Activated gamma-delta T cell (primary cell): ENCODE measurements at places on chromosomes 7 and 10.
A peak's percentile ranks its signal among the peaks of the same experiment; 100 is the strongest.

- no peak for DNase-seq
Observed at GRCh38 chr10:93181271-93182048, 107.8 kb downstream of the CYP26A1 start.

GRCh38 chr10:29102233-29102632 lies 186.6 kb upstream of the LYZL1 start:
- no peak for DNase-seq

DNA sequence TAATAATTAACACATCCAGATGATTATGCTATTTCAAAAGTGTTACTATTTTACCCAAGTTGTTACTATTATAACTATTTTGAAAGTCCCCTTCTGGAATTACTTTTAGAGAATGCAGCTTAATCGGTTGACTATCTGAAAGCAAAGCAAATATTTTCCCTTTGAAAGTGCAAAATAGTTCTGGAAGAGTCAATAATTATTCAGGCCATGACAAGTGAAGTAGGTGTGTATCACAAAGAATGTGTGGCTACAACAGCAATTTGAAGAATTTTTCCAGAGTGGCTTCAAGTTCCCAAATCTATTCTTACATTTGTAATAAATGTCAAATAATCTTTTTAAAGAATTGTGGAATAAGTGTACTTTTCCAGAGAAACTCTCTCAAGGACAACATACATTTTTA lies 42.8 kb downstream of the RNLS start:
- no peak for DNase-seq

DNA sequence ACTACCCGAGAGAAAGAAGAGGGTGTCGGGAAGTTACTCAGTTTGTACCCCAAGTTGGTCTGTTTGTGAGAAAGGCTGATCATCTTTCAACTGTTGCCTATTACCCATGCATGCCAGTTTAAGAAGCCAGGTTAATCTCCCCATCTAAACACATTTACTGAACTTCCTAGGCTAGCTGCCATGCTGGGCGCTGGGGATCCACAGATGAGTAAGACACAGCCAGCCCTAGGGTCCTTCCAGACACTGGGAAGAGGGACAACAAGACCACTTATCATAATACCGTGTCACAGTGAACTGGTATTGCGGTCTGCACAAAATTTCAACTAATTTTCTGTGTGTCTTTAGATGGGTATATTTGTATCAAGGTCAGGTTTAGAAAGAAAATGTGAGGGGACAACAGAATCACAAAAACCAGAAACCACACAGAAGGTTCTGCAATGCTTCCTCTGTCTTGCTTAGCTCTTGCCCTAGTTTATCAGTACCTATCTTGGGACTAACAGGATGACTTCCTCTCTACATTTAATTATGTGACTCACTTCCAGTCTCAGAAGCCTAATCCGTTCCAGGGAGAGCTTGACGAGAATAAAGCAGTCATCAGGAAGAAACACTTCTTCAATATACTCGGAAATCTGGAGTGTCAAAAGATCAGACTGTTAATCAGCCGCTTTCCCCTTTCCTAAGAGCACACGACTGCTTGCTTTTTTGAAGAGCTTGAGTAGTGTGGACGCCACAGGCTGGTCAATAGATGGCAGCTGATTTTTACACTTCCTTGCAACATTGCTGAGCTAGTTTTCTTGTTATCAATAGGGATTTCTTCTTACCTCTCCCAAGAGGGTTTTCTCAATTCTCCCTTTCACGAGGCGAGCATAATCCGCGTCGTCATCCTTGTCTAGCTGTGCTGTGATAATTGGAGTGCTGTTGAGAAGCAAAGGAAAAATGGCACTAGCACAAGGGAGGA lies 45.7 kb downstream of the POLR3A start:
- DNase-seq: no peak

- no peak for DNase-seq
Observed at GRCh38 chr10:11231285-11231684, 213.6 kb downstream of the CELF2 start.

DNA sequence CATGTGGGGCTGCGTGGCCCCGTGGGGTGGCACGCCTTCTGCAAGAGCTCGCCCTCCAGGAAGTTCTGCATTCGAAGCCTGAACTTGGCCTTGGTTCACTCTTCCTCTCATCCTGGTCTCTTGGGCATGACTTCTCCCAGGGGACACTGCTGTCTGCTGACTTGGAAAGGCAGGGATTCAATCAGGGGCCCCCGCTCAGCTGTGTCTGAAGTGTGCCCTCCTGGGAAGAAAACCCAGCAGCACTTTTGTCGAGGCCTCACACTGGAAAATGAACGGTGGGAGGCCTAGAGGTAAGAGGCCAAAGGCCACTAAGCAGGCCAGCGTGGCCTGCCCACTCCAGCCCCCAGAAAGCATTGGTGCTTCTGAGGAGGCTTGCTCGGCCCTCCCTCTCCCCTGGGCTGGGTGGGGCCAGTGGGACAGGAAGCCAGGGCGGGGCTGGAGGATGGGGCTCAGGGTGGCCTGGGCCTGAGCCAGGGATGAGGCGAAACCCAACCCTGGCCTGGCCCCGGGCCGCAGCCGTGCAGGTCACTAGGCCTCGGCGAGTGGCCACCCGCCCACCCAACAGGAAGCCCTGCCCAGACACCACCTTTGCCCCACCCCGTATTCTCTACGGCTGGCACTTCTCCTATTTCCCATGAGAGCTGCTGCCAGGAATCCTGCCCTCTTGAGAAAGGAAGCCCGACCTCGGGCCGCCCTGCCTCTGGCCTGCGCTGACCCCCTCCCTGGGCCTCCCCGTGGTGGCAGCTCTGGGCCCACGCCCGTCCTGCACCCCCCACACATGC lies 81.1 kb downstream of the ZMIZ1 start:
- no peak for DNase-seq

DNA sequence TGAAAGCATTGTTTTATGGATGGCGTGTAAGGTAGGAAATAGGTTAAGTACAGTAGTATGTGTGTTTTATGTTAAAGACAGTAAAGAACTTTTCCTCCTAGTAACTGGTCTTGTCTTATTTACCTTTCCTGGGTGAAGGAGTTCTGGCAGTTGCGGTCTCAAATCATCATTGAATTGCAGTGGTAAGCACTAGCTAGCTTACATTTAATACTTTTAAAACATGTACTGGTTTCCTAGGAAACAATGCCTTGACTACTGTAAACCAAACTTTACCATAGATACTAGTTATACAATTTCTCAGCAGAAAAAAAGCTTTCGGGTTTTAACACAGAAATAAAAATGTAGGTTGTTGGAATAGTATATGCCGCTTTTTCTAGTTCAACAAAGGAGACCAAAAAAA lies 37.7 kb downstream of the PRKG1 start:
- no peak for DNase-seq

DNA sequence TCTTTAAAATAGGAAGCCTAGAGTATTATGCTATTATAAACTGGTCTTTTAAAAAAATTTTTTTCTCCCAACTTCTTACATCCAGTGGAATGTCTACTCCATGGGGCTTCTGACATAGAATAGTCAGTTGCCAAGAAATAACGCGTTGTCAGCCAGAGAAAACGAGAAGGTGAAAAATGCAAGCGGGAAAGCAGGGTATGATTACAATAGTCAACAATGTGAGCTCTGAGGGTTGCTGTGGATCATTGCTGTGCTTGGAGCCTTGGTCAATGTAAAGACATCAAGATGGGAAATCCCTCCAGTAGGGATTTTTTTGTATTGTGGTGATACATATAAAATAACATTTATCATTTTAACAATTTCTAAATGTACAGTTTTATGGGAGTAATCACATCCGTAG lies 27.6 kb upstream of the PLPP4 start:
- DNase-seq: no peak

- no peak for DNase-seq
Observed at GRCh38 chr7:17255926-17256325, 42.5 kb upstream of the AHR start.

DNA sequence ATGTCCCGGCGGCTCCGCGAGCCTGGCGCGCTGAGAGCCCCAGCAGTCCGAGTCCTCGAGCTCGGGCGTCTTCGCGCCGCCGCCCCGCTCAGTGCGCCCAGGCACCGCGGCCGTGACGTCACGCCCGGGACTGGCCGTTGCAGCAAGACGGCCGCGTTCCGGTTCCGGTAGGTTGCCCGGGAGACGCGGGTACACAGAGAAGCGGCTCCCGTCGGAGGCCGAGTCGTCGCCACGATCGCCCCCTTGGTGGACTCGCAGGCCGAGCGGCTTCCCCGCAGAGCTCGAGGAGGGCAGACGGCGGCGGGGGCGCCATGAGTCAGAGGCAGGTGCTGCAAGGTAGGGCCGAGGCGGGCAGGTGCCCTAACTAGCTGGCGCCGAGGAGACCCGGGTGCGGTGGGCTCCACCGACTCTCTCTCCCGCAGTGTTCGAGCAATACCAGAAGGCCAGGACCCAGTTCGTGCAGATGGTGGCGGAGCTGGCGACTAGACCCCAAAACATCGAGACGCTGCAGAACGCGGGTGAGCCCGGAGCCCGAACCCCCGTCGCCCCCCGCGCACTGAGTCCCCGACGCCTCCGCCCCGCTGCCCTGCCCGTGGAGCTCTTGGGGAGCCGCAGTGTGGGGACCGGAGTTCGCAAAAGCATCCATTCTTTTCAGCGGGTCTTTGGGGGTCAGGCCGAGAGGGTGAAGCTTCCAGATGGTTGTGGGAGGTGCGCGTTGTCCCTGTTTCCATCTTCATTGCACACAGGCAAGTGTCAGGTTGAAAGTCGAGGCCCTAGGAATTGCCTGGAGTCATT lies at the start of gene SPAG6:
Gene SPAG6, plus strand, starts transcription at position 196 of the 795 bp plus-strand sequence. Its CDS starts 116 bp downstream, at position 312.
- DNase-seq: peak; percentile 34
